ENCODE measurements at places on chromosomes 12 and 14. TPM values are rescaled to one million over a fixed set of nuclear protein-coding genes. Genes with fewer than 3 reads are reported as not detected.
A peak's percentile ranks its signal among the peaks of the same experiment; 100 is the strongest.

GRCh38 chr12:113386866-113387566 lies 16.7 kb downstream of the SDS start:
- H3K4me1 ChIP-seq = no peaks in the 10 kb centered on the region
- DNase-seq = no peak
- H3K27me3 ChIP-seq = no peaks in the 10 kb centered on the region
- H3K4me3 ChIP-seq = no peak overlapping the region
- H3K36me3 ChIP-seq = no peaks in the 10 kb centered on the region

DNA sequence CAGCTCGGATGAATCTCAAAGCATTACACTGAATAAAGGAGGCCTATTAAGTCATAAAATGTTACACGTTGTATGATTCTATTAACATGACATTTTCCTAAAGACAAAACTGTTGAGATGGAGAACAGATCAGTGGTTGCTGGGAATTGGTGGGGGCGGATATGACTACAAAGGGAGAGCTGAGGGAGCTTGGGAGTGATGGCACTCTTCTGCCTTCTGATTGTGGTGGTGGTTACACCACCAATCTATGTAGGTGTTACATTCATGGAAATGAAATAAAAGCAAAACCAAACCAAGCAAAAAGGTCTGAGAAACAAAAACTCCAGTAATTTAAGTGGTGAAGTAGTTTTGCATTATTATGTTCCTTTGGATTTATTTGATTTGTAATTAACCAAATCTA lies 16.4 kb upstream of the EVL start:
- no peaks in the 10 kb centered on the region for H3K36me3 ChIP-seq
- no peak overlapping the region for H3K27ac ChIP-seq
- no peak for DNase-seq
- no peaks in the 10 kb centered on the region for H3K4me1 ChIP-seq
- H3K4me3 ChIP-seq = no peak overlapping the region
- no peaks in the 10 kb centered on the region for H3K27me3 ChIP-seq

The PTPRO gene
- 6.4 TPM for polyA plus RNA-seq

The EPYC gene
- not detected for polyA plus RNA-seq

DNA sequence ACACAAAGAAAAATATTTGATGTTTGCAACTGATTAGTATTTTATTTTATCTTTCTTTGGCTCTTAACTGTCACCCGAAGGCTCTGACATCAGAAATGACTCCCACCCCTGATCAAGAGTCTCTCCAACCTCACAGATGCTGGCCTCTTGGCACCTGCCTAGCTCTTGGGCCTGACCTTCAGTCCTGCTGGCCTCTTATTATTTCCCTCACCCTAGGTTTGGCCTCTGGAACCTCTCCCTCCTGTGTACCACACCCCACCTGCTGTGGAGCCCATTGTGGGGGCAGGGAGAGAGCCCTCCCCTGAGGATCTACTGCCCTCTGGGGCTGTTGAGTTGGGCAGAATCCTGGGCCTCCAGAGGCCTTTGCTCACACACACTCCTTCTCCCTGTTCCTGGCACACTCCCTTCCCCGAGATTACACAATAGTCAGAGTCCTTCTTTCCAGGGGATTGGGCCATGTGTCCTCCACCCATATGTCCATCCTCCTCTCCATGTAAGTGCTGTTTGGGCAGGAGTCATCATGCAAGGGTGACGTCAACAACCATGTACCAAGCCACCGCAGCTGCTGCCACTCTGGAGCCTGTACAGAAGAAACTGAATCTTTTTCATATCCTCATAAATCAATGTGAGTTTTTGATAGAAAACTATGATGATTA lies 124.3 kb downstream of the RASSF9 start:
- H3K36me3 ChIP-seq = no peaks in the 10 kb centered on the region
- no peak overlapping the region for H3K4me3 ChIP-seq
- H3K27ac ChIP-seq = no peak overlapping the region

The PARPBP gene
- polyA plus RNA-seq = 2.2 TPM

The FRS2 gene
- 14.9 TPM for polyA plus RNA-seq

The LHX5 gene
- not detected for polyA plus RNA-seq

GRCh38 chr14:103315351-103315911 lies 18.6 kb upstream of the EIF5 start:
- no peak for DNase-seq
- H3K4me3 ChIP-seq = no peak overlapping the region
- no peaks in the 10 kb centered on the region for H3K27me3 ChIP-seq
- no peak overlapping the region for H3K27ac ChIP-seq
- H3K4me1 ChIP-seq = no peaks in the 10 kb centered on the region

DNA sequence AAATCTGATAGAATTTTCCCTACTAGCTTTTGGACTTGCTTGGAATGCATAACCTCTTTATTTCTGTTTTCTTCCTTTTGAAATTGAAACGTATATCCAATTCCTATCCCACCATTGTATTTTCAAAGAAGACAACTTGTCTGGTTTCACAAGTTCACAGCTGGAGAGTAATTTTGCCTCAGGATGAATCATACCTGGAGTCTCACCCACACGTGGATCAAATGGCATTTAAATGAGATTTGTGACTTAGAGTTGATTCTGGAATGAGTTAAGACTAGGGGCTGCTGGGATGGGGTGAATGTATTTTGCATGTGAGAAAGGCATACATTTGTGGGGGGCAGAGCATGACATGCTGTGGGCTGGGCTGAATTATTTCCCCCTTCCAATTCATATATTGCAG lies 516.5 kb upstream of the MGAT4C start:
- no peaks in the 10 kb centered on the region for H3K4me1 ChIP-seq
- no peak overlapping the region for H3K27ac ChIP-seq
- DNase-seq = no peak

The SYNDIG1L gene
- polyA plus RNA-seq = not detected

GRCh38 chr14:103621860-103622259 lies 7.2 kb upstream of the KLC1 start:
- DNase-seq = no peak
- no peak overlapping the region for H3K27ac ChIP-seq
- H3K27me3 ChIP-seq = no peaks in the 10 kb centered on the region
- H3K36me3 ChIP-seq = no peaks in the 10 kb centered on the region
- no peak overlapping the region for H3K4me3 ChIP-seq
- H3K4me1 ChIP-seq = peaks cover 26% of the 10 kb centered on the region

DNA sequence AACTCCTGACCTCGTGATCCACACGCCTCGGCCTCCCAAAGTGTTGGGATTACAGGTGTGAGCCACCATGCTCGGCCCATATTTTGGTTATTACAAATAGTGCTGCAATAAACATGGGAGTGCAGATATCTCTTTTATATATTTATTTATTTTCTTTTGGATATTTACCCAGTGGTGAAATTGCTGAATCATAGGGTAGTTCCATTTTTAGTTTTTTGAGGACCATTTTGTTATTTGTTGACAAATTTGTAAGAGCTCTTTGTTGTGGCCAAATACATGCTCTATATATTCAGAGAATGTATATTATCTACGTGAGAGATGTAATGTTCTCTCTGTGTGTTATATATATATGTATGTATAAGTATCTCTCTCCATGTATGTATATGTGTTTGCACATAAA lies 15.9 kb downstream of the AMN1 start:
- DNase-seq = no peak
- no peaks in the 10 kb centered on the region for H3K36me3 ChIP-seq
- no peak overlapping the region for H3K27ac ChIP-seq
- H3K27me3 ChIP-seq = no peaks in the 10 kb centered on the region

GRCh38 chr12:58575256-58575655 lies 345.0 kb downstream of the LRIG3 start:
- H3K27me3 ChIP-seq = no peaks in the 10 kb centered on the region
- no peak for DNase-seq
- no peaks in the 10 kb centered on the region for H3K4me1 ChIP-seq
- H3K4me3 ChIP-seq = no peak overlapping the region

The ARMH4 gene
- not detected for polyA plus RNA-seq

- peak overlapping the region; percentile 26 for H3K27ac ChIP-seq
- H3K4me1 ChIP-seq = no peaks in the 10 kb centered on the region
- H3K27me3 ChIP-seq = no peaks in the 10 kb centered on the region
These were observed 126.7 kb upstream of the HIF1A start for GRCh38 chr14:61568572-61569011.

DNA sequence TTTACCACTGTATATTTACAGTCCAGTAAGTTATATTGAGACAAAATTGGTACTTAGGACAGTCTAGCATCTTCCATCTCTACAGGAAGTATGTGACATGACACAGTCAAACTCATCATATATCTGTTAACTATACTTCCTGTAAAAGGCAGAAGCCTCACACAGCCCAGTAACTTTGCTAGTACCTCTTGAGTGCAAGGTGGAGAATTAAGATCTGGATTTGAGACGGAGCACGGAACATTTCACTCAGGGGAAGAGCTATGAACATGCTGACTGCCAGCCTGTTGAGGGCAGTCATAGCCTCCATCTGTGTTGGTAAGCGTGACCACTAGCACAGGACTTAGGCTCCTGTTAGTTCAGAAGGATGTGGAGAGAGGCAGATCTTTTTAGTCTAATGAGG lies 333.7 kb upstream of the OR4E1 start:
- H3K4me3 ChIP-seq = peak overlapping the region; percentile 36
- peak overlapping the region; percentile 51 for H3K27ac ChIP-seq
- H3K4me1 ChIP-seq = peaks cover 4% of the 10 kb centered on the region
- H3K27me3 ChIP-seq = no peaks in the 10 kb centered on the region
- no peaks in the 10 kb centered on the region for H3K36me3 ChIP-seq

DNA sequence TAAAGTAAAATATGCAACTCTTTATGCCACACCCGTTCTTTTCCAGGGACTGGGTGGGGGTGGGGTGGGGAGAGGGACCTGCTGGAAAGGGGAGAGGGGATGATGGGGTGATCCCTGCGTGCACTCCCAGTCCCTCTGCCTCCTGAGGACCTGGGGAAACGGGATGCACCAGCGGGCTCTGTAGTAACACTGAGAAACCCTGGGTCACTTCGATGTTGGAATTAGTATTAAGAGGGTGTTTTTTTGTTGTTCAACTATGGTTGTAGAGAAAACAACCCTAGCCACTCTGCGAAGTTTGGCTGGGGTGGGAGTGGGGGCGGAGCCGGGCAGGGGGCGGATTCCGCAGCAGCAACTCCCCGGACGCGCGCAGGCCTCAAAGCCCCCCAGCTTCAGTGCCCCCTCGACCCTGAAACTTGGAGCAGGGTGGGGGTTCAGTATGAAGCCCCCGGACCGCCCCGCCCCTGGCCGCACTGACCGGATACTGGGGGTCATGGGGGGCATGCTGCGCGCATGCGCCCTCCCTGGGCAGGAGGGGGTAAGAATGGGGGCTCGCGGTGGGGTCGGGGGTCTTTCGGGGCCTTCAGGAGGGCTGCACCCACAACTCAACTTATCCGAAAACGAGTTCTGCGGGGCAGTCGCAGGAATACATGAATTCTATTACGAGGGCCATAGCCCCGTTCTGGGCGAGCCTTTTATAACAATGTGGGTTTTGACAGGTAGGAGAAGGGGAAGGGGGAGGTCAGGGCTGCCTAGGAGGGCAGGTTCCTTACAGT lies 1.3 kb upstream of the ARHGEF25 start:
- no peaks in the 10 kb centered on the region for H3K27me3 ChIP-seq
- H3K4me1 ChIP-seq = peaks cover 17% of the 10 kb centered on the region
- no peak for DNase-seq
- no peaks in the 10 kb centered on the region for H3K36me3 ChIP-seq

DNA sequence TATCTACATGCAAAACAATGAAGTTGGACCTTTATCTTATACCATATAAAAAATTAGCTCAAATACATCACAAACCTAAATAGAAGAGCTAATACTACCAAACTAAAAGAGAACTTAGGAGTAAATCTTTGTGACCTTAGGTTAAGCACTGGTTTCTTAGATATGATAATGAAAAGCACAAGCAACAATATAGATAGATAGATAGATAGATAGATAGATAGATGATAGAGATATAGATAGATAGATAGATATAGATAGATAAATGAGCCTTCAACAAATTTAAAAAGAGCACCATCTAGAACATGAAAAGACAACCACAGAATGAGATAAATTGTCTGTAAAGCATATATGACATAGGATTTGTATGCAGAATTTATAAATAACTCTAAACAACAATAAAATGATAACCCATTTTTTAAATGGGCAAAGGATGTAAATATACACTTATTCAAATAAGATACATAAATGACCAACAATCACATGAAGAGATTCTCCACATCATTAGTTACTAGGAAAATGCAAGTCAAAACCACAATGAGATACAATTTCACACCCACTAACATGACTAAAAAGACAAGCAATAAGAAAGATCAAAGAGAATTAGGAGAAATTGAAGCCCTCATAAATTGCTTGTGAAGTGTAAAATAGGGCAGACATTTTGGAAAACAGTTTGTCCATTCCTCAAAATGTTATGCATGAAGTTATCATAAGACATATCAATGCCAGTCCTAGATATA lies 293.7 kb downstream of the BTG1 start:
- H3K27me3 ChIP-seq = no peaks in the 10 kb centered on the region
- DNase-seq = no peak
- H3K4me3 ChIP-seq = no peak overlapping the region
- peaks cover 7% of the 10 kb centered on the region for H3K4me1 ChIP-seq

The SMOC1 gene
- not detected for polyA plus RNA-seq

GRCh38 chr14:26293909-26294308 lies 303.9 kb downstream of the NOVA1 start:
- H3K4me3 ChIP-seq = no peak overlapping the region
- no peaks in the 10 kb centered on the region for H3K4me1 ChIP-seq
- H3K27ac ChIP-seq = no peak overlapping the region

The TAOK3 gene
- polyA plus RNA-seq = 72.8 TPM

- peak overlapping the region; percentile 26 for H3K4me3 ChIP-seq
- peaks cover 47% of the 10 kb centered on the region for H3K4me1 ChIP-seq
- H3K36me3 ChIP-seq = no peaks in the 10 kb centered on the region
- H3K27me3 ChIP-seq = no peaks in the 10 kb centered on the region
These were observed 4.4 kb upstream of the GALNT6 start for GRCh38 chr12:51395283-51396230.

The ST8SIA1 gene
- polyA plus RNA-seq = 0.51 TPM

The ERBB3 gene
- polyA plus RNA-seq = 0.22 TPM

The PUS1 gene
- polyA plus RNA-seq = 15.0 TPM

- H3K27me3 ChIP-seq = no peaks in the 10 kb centered on the region
- H3K27ac ChIP-seq = no peak overlapping the region
- peaks cover 23% of the 10 kb centered on the region for H3K4me1 ChIP-seq
- no peak for DNase-seq
These were observed 337.7 kb downstream of the TMEM121 start for GRCh38 chr14:105864116-105864515.

The TOMM20L gene
- not detected for polyA plus RNA-seq

The NKX2-1 gene
- polyA plus RNA-seq = not detected

GRCh38 chr14:69932391-69932790 lies 53.2 kb downstream of the SMOC1 start:
- H3K4me1 ChIP-seq = no peaks in the 10 kb centered on the region
- H3K36me3 ChIP-seq = no peaks in the 10 kb centered on the region
- no peaks in the 10 kb centered on the region for H3K27me3 ChIP-seq
- no peak overlapping the region for H3K27ac ChIP-seq
- DNase-seq = no peak

DNA sequence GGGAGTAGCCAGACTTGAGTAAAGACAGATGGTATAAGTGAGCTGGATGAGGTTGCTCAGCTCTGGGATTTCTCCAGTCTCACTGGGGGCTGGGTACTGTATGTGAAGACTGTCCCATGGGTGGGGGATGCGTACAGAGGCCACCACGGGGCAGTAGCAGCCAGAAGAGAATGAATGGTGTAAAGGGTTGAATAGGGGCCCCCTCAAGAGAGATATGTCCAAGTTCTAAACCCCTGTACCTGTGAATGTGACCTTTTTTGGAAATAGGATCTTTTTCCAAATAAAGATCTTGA lies 21.8 kb upstream of the BCDIN3D start:
- no peaks in the 10 kb centered on the region for H3K4me1 ChIP-seq
- no peak overlapping the region for H3K27ac ChIP-seq
- H3K36me3 ChIP-seq = no peaks in the 10 kb centered on the region
- H3K27me3 ChIP-seq = no peaks in the 10 kb centered on the region
- no peak for DNase-seq

Measured in naive thymus-derived CD4-positive, alpha-beta T cell (primary cell).